Renal cortical epithelial cell (primary cell): ENCODE measurements at places on chromosomes 1 and 21. TPM values are rescaled to one million over a fixed set of nuclear protein-coding genes. Genes with fewer than 3 reads are reported as not detected.

The C2CD4D gene
- total RNA-seq, result not detected in 2 replicates

The SH3BGR gene
- 2.1 TPM in 1 of 2 replicates, not detected in the other for total RNA-seq

The SPRR1A gene
- not detected in 2 replicates for total RNA-seq

- no peak for DNase-seq
Observed at GRCh38 chr1:94654459-94654858, 112.9 kb upstream of the F3 start.

DNA sequence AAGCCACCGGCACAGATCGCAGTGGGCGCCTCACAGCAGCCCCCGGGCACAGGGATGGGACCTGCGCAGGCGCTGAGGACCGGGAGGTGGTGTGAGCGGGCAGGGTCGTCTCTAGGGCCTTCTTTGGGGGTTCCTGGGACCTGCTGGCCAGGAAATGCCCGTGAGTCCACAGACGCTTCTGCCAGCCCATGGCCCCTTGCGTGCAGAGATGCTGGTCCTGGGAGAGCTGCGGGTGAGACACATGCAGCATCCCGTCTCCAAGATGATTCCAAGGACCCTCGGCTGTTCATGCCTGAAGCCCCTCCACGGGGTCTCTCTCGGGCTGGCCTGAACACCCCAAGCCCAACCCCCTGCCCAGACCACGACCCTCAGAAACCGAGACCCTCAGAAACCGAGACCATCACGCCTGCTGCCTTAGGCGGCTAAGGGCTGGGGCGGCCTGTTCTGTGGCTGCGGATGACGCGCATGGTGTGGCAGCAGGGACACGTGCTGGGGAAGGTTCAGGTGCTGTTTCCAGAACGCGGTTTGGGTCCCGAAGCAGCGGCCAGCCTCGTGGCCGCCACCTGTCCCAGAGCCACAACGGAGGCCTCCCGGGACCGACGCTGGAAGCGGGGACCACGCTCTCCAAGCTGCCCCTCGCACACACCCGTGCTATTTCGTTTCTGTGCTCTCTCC lies 23.0 kb downstream of the CFAP74 start:
- DNase-seq, result no peak

GRCh38 chr1:26156285-26157038 lies 2.4 kb upstream of the FAM110D start:
- DNase-seq, result no peak
